ENCODE measurements at places on chromosomes 3 and 15. TPM values are rescaled to one million over a fixed set of nuclear protein-coding genes. Genes with fewer than 3 reads are reported as not detected.

DNA sequence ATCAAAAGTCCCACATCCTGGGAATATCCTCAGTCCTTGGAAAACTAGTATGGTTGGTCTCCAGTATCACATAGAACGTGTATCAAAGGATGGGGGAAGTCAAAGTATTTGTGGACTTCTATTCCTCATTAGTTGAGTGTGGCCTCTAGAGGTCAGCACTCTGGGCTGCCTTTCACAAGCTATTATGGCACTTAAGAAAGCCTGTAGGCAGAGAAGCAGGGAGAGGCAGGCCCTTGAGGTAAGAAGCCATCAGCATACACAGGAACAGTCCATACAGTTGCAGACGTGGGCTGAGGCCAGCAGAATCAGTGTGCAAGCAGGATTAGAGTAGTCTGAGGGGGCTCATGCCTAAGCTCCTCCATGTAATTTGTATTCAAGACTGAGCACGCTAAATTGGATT lies 341.7 kb downstream of the CLSTN2 start:
- no peak overlapping the region for H3K27ac ChIP-seq
- H3K36me3 ChIP-seq = no peaks in the 10 kb centered on the region
- DNase-seq = no peak
- no peaks in the 10 kb centered on the region for H3K27me3 ChIP-seq

- H3K4me3 ChIP-seq = no peak overlapping the region
- peaks cover 3% of the 10 kb centered on the region for H3K4me1 ChIP-seq
- H3K27me3 ChIP-seq = peaks cover 57% of the 10 kb centered on the region
- H3K27ac ChIP-seq = no peak overlapping the region
- no peaks in the 10 kb centered on the region for H3K36me3 ChIP-seq
Measured at GRCh38 chr15:70852501-70853317, 1.2 kb downstream of the LARP6 start.

DNA sequence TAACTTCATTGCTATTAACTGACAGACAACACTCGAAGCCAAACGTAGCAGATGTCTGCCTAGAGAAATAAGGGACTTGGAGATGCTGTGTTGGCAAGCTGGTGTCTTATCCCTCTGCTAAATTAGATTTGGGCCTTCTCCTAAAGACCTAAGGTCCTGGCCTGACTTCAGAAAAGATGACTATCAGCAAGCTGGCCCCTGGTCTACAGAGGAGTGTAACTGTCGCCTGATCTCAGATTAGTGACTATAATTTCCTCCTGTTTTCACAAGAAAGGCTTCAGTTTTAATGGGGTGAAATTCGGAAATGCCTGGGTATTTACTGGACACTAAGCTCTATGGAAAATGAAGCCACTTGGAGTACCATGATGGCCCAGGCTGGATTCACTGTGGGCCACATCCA lies 53.1 kb upstream of the SLC7A14 start:
- H3K36me3 ChIP-seq = no peaks in the 10 kb centered on the region
- DNase-seq = no peak
- peaks cover 12% of the 10 kb centered on the region for H3K27me3 ChIP-seq
- no peak overlapping the region for H3K4me3 ChIP-seq
- peaks cover 6% of the 10 kb centered on the region for H3K4me1 ChIP-seq
- H3K27ac ChIP-seq = no peak overlapping the region

Gene ZNF860
- 0.13 TPM for total RNA-seq

Gene CRYBG3
- total RNA-seq = 12.8 TPM

Data from activated CD4-positive, alpha-beta memory T cell treated with anti-CD3 and anti-CD28 coated beads, Interleukin-2, amount 10 ng/mL, durations not matched to agents 7 days and 5 days (primary cell).